Tibial nerve (tissue), 4 donors: ENCODE measurements at places on chromosomes 7 and 10. TPM values are rescaled to one million over a fixed set of nuclear protein-coding genes. Genes with fewer than 3 reads are reported as not detected.

DNA sequence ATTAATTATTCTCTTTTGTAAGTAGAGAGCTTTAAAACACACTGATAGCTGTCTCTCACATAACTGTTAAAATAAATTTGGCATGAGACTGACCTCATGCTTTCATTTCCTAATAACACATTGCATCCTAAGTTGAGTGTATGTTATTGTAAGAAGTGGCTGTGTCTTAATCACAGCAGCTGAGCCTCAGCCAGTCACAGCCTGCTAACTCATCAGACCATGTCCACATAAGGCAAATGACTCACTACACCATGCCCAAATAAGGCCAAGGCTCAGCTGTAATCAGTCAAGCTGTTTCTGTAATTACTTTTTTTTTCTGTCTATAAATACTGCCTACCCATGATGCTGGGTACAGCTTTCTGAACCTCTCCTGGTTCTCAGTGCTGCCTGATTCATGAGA, 860.9 kb downstream of the XPNPEP1 start:
- no peaks in the 10 kb centered on the region for H3K36me3 ChIP-seq
- H3K27me3 ChIP-seq = no peaks in the 10 kb centered on the region
- no peaks in the 10 kb centered on the region for H3K4me1 ChIP-seq
- no peak overlapping the region for H3K27ac ChIP-seq

DNA sequence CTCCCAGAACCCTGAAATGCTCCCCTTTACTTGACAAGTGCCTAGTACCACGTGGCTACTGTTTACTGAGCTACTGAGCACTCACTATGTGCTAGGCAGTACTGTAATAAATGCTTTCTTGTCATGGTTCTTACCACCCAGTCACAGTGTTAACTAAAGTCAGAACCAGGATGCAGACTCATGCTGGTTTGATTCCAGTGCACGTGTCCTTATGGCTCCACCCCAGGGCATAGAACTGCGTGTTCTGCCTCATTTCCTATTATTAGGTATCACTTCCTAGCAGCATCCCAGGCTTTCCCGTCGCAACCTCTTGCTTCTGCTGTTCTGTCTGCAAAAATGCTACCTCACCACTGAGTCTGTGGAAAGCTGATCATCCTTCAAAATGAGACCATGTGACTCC, 71.7 kb upstream of the DOCK1 start:
- no peaks in the 10 kb centered on the region for H3K4me1 ChIP-seq
- no peaks in the 10 kb centered on the region for H3K27me3 ChIP-seq
- H3K4me3 ChIP-seq = no peak overlapping the region
- DNase-seq = no peak
- H3K36me3 ChIP-seq = no peaks in the 10 kb centered on the region
- H3K27ac ChIP-seq = no peak overlapping the region

The ANK3 gene
- 150 TPM for total RNA-seq

- H3K27me3 ChIP-seq = no peaks in the 10 kb centered on the region
- no peak overlapping the region for H3K4me3 ChIP-seq
- H3K27ac ChIP-seq = peak overlapping the region; percentile 50
- DNase-seq = no peak
Measured at GRCh38 chr7:130379532-130379920, 768 bp upstream of the CPA1 start.

The GRM8 gene
- 1.5 TPM for total RNA-seq

The OR2A42 gene
- not detected for total RNA-seq

The CYP2C19 gene
- total RNA-seq = not detected

DNA sequence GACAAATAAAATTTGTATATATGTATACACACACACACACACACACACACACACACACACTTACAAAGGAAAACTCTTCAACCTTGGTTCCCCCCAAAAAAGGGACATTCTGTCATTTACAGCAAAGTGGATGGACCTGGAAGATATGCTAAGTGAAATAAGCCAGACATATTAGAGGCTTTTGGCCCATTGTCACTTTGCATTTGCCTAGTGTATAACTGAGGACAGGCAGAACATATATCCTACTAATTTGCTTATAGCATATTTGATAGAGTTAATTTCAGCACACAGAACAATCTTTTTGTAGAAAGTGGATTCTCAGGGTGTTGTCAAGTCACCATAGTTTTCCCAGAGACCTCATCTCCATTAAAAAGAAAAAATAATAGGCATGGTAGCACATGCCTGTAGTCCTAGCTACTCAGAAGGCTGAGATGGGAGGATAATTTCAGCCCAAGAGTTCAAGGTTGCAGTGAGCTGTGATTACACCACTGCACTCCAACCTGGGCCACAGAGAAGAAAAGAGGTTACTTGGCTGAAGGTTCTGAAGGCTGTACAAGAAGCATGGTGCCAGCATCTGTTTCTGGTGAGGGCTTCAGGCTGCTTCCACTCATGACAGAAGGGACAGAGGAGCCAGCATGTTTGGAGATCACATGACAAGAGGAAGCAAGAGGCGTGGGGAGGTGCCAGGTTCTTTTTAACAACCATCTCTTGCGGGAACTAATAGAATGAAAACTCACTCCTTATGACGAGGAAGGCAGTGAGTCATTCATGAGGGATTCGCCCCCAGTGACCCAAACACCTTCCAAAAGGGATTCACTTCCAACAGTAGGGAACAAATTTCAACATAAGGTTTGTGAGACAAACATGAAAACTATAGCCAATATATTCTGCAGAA, 135.6 kb downstream of the TMEM168 start:
- H3K4me1 ChIP-seq = no peaks in the 10 kb centered on the region
- no peak for DNase-seq
- no peaks in the 10 kb centered on the region for H3K27me3 ChIP-seq
- no peak overlapping the region for H3K4me3 ChIP-seq
- no peak overlapping the region for H3K27ac ChIP-seq
- H3K36me3 ChIP-seq = no peaks in the 10 kb centered on the region
